Choroid plexus epithelial cell (primary cell): ENCODE measurements at places on chromosomes 11 and 22.
A peak's percentile ranks its signal among the peaks of the same experiment; 100 is the strongest.

DNA sequence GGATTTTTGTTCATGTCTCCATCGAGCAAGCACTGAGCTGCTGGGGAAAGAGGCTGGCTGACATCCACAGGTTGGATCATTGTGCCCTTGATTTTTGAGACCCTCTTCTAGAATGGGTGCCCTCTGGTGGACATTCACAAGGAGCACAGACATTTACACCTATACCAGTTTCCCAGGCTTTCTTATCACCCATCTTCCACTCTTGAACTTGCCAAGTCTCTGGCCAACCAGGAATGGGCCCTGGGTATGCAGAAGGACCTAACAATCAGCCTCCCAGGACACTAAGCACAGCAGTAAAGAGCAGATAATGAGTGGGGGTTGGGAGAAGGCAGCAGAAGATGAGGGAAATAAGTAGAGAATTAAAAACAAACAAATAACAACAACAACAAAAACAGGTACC lies 5.7 kb upstream of the INTS4 start:
- DNase-seq: peak; percentile 89

GRCh38 chr11:60785806-60786361 lies 751 bp downstream of the MS4A10 start:
- DNase-seq: peak; percentile 72

DNA sequence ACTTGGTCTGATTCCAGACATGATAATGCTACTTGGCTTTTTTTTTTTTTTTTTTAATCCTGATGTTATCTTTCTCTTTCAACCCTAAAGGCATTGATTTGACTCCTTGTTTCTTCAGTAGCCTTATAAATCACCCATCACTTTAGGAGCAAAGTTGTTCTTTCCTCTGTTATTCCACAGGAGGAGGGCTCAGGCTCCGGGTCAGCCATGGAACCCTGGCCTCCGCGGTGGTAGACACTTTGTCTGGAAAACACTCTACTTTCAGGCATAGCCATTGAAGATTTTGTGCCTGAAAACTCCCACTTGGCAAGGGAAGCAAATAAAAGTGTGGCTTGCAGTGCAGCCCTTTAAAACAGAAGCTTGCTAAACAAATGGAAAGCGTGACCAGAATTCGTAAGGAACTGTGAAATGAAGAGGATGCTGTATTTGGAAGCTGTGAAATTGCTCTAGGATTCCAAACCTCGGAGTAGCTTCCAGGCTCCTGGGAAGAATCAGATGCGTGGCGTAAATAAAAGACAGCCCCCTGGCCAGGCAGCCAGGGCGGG lies 44.9 kb downstream of the ARHGAP8 start:
- DNase-seq: no peak

DNA sequence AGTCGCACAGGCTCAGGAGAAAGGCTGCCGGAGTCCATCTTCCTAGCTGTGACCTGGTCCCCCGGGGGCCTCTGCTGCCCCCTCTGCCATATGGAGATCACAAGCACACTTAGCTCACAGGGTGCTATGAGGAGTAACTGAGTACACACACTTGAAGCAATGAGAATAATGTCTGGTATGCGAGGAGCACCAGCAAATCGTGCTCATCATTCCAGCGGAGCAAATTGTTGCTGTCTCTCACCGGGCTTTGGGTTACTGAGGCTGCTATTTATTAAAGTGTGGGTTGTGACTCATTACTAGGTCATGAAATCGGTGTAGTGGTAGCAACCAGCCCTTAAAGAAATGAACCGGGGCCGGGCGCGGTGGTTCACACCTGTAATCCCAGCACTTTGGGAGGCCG lies 48.1 kb upstream of the EIF3D start:
- DNase-seq: peak; percentile 93

GRCh38 chr11:30284836-30285235 lies 38.1 kb upstream of the ARL14EP start:
- DNase-seq: no peak

GRCh38 chr22:44293876-44294275 lies 18.9 kb downstream of the SHISAL1 start:
- no peak for DNase-seq

GRCh38 chr22:35439365-35439717 lies 39.4 kb downstream of the MCM5 start:
- DNase-seq: no peak

DNA sequence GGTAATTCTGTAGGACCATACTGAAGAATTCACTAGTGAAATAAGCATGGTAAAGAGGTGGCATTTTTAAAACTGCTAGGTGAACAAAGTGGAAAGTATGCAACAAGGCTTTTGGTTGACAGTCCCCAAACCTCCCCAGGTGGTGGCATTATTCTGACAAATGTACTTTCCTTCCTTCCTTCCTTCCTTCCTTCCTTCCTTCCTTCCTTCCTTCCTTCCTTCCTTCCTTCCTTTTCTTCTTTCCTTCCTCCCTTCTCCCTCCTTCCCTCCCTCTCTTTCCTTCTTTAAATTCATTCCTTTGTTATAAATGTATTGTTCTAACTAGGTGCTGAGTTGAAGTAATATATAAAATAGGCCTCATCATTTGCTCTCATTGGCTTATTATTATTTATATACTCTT lies 284.7 kb upstream of the ANO5 start:
- DNase-seq: no peak

- DNase-seq: no peak
Measured at GRCh38 chr11:134856056-134856971, 444.3 kb upstream of the B3GAT1 start.

GRCh38 chr11:102577182-102577581 lies 46.6 kb upstream of the MMP7 start:
- DNase-seq: peak; percentile 33

- DNase-seq: no peak
Measured at GRCh38 chr11:127632546-127632945, 632.0 kb upstream of the KIRREL3 start.

DNA sequence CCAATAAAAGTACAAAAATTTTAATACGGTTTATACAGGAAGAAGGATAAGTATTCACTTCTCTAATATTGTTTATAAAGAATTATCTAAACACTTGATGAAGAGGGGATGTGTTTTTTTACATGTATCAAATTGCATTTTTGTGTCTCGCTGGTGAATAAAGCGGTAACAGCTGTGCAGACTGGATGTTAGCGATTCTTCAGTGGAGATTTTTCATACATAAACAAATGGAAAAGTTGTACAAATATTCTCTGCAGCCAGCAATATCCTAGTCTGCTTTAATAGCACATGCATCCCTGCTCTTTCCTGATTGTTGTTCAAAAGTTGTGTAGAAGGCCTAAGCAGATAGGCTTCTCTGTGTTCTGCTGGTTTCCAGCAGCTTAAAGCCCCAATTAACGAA lies 369.3 kb downstream of the SOX6 start:
- no peak for DNase-seq

GRCh38 chr11:31050061-31050765 lies 319.3 kb downstream of the DCDC1 start:
- no peak for DNase-seq

DNA sequence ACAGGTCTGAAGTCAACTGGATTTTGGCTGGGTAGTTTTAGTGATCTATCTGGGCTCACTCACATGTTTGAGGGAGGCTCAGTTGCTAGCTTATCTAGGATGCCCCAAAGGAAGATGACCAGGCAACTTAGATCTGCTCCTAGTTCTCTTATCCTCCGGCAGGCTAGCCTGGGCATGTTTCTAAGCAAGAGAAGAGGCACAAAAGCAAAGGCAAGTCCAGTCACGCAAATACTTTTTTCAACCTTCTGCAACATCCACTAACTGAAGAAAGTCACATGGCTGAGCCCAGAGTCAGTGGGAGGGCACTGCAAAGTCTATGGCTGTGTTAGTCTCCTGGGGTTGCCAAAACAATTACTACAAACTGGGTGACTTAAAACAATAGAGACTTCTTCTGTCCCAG lies 32.9 kb upstream of the FSHB start:
- no peak for DNase-seq

- no peak for DNase-seq
Measured at GRCh38 chr11:5090668-5091067, 21.3 kb downstream of the OR52E1 start.

- peak; percentile 26 for DNase-seq
Measured at GRCh38 chr11:87722756-87723565, 452.3 kb downstream of the RAB38 start.

DNA sequence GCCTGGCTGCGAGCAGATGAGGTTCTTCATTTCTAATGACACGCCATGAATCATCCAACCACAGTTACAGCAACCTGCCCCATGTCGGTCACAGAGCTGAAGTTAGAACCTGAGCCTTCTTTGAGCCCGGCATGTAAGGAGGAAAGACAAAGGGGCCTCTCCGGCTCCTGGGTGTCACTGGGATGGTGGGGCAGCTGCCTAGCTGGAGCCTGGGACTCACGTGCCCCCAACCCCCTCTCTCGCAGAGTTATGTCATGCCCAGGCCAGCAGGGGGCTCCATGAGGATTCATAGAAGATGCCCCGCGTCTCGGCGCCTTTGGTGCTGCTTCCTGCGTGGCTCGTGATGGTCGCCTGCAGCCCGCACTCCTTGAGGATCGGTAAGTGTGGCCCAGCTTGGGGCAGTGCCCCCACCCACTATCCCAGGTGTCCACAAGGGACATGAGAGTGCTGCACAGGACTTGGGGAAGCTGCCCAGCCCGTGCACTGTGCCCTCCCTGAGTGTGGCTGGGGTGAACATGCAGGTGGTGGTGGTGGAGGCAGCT lies 148.5 kb downstream of the GRIK4 start:
- peak; percentile 26 for DNase-seq

GRCh38 chr11:116275635-116276034 lies 497.2 kb downstream of the BUD13 start:
- no peak for DNase-seq

DNA sequence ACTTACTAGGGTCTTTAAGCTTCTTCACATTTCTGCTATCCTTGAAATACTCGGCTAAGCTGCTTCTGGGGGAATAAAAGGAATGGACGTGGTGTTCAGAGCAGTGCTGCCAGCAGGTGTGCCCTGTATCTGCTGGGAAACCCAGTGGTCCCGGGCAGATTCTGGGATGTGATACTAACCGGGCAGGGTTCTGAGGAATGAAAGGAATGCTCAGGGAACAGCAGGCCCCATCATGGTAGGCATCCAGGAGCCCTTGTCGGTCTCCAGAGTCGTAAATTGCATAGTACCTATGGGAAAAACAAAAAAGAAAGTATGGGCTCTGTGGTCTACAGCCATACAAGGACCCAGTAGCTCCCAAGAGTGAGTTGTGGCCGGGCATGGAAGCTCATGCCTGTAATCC lies 4.5 kb upstream of the TMEM223 start:
- no peak for DNase-seq

- DNase-seq: peak; percentile 2
Measured at GRCh38 chr11:134469627-134470026, 57.6 kb upstream of the B3GAT1 start.

- DNase-seq: no peak
Measured at GRCh38 chr22:20390394-20390907, 3.5 kb upstream of the ZNF74 start.

DNA sequence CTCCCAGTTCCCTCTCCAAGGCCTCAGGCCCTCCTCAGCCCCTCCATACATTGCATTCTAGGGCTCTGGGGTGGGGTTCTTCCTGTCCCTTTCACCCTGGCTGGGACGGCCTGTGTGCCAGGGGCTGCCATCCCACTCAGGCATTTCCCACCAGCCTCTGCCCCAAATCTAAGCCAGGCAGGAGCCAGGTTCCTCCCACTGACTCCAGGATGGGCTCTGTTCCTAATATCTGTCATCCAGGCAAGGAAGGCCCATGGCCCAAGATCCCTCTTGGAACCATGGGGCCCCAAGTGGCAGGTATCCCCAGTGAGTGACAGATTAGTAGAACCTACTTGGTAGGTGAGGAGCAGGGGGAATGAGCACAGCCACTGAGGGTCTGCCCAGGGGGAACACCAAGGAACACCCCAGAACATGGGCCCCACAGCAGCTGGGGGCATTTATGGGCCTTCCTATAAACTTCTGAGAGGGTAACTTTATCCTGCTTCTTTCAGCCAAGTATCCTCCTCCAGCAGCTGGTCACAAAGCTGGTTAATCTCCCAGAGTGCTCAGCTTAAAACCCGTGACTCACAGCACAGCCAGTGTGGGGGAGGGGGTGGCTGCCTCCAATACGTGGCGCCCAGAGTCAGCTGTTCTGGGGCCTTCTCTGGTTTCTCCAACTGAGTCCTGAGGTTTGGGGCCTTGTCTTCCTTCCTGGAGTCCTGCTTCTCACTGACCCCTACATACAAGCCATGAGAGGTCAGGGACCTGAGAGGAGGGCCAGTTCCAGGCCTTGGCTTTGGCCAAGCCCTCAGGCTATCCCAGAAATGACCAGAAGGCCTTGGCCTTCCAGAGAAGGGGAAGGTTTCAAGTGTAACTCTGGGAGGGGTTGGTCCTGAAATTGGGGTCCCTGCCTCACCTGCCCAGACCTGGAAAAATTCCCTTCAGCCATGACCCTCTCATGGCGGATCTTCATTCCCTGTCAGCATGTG lies 19.9 kb upstream of the MYOD1 start:
- peak; percentile 34 for DNase-seq

- peak; percentile 23 for DNase-seq
Measured at GRCh38 chr11:15629690-15630321, 515.1 kb downstream of the INSC start.

- no peak for DNase-seq
Measured at GRCh38 chr22:48072777-48073176, 1310.3 kb downstream of the TBC1D22A start.

DNA sequence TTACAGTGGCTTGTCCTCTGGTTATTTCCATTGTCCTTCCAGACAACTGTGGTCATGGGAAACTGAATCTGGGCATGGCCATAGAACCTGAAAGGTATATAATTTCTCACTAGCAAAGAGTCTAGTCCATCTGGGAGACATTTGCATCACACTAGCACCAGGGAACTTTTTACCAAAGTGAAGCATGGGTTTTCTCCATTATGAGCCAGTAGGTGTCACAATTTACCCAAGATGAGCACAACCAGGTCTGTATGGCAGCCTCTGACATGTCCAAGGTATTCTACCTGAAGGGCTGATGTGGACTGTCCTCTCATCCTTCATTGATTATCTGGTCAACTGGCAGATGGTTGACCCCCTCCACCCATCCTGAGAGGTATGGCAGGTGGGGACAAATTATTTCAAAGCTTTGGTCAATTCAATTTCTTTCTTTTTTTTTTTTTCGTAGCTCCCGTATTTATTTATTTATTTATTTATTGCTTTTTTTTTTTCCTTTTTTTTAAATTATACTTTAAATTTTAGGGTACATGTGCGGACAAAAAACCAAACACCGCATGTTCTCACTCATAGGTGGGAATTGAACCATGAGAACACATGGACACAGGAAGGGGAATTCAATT lies 425.9 kb downstream of the TMEM135 start:
- peak; percentile 21 for DNase-seq

DNA sequence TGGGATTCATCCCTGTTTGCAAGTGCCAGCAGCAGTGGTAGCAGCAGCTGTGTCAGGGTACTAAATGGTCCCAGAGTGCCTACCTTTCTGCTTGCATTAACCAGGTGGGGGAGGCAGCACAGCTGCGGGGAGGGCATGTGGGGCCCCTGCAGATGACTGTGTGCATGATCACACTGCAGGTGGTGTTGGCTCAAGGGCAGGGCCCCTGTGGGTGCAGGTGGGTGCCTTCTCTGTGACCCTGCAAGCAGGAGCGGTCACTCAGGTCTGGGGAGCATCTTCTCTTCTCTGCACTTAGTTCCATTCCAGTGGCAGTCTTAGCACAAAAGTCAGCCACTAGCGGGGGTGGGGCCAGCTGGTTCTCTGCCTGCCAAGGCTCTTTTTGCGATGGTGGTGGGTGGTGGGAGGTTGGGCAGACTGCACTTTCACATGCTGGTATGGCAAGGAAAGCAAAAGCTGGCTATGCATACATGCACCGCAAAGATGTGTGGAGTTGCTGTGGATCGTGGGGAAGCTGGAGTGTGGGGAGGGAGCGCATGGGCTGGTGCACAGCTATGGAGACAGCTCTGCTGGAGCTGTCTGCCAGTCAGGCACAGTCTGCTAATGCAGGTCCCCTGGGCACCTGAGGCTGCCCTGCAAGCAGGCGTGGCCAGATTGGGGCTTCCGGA lies 157.1 kb downstream of the DYNC2H1 start:
- DNase-seq: no peak
